Activated T-cell treated with anti-CD3 and anti-CD28 coated beads for 4 hours (primary cell): ENCODE measurements at places on chromosomes 2 and 18.

DNA sequence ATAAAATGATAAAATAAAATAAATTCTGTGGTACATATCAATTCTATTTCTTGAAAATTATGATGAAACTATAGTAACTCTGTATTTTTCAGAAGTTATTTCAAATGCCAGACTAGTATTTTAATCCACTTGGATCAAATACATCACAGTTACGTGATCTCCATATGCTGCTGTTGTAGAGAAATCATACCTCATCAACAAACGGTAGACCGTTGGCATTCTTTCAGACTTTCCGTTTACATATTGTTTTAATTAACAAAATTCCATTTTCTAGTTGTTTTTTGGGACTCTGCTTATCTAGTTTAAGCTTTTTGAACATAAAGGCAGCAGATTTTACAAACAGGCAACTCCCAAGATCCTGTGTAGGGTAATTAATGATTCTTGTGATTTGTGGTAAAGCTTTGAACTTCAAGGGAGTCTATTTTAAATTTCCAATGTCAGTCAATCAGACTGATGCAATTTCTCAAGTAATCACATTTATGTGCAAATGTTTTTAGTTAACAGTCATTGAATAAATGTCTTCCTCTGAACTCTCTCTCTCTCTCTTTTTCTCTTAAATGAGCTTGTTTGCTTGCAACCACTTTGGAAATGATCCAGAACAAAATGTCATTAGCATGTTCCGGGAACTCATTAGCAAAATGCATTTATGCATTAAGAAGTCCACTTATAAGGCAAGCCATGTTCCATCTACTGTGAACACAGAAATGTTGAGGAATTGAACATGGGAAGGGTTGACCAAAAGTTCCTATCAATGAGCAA, 31.8 kb downstream of the NYAP2 start:
- DNase-seq = no peak

DNA sequence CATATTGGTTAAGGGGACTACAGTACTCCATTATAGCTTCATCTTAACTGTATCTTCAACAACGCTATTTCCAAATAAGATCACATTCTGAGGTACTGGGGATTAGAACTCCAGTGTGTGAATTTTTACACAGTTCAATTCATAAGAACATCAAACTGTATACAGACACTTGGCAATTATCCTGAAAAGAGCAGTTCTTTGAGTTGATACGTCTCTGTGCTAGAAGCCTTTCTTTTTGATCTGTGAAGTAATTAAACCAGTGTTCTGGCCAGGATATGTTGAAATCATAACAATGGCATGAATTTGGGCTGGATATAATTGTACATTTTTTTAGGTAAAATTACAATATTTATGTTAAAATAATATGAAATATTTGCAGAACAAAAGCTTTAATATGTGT, 93.5 kb upstream of the ITPRID2 start:
- no peak for DNase-seq

- DNase-seq = no peak
Measured at GRCh38 chr2:239910851-239911640, 114.1 kb downstream of the NDUFA10 start.

DNA sequence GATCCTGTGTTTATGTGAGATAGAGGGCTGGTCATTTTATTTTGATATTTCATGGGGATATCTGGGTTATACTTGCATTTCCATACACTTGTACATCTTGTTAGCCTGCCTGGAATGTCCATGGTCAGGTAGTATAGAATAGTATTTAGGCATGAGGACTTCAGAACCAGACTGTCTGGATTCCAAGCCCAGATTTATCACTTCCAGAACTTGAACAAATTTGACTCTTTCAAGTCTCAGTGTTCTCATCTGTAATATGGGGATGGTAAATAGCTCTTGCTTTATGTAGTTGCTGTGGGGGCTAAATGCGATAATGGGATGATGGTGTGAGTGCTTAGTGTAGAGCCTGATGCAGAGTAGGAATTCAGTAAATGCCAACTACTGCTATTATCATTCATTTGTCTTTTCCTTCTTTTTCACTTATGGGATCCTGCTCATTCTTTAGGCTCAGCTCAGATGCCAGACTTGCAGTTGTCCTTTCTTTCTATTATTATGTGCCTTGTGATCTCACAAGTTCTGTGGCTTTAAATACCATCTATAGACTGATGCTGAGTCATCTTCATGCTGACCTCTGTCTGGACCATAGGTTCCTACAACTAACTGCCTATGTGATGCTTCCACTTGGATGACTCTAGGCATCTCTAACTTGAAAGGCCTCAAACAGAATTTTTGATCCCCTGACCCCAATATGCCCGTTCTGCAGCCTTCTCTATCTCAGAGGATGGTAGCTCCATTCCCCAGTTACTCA, 67.4 kb downstream of the POLE4 start:
- DNase-seq = no peak

DNA sequence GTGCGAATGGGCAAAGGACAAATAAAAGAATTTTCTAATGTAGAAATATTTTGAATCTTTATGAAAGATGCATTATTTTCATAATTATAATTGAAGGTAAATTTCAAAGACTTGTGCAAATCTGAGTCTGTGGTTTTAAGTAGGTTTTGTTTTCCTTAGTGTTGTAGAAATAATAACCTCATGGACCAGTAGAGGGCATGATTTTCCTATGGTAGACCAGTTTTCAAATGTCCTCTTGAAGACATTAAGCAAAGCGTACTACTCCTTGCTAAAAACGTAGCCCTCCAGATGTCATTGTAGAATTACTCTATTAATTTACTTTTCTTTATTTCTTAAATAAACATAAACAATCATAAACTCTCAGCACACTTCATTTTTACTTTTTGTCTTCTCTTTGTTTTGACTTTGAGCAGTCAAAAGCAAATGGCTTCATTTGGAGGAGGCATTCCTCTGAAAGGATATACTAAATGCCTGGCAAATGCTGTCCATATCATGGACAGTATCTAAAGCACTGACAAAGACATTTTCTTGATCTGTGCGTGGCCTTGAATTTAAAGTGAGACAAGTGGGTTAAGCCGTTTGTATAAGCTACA, 85.8 kb upstream of the FAM237A start:
- DNase-seq = no peak

GRCh38 chr2:207869784-207870778, 100.4 kb upstream of the FZD5 start:
- no peak for DNase-seq

DNA sequence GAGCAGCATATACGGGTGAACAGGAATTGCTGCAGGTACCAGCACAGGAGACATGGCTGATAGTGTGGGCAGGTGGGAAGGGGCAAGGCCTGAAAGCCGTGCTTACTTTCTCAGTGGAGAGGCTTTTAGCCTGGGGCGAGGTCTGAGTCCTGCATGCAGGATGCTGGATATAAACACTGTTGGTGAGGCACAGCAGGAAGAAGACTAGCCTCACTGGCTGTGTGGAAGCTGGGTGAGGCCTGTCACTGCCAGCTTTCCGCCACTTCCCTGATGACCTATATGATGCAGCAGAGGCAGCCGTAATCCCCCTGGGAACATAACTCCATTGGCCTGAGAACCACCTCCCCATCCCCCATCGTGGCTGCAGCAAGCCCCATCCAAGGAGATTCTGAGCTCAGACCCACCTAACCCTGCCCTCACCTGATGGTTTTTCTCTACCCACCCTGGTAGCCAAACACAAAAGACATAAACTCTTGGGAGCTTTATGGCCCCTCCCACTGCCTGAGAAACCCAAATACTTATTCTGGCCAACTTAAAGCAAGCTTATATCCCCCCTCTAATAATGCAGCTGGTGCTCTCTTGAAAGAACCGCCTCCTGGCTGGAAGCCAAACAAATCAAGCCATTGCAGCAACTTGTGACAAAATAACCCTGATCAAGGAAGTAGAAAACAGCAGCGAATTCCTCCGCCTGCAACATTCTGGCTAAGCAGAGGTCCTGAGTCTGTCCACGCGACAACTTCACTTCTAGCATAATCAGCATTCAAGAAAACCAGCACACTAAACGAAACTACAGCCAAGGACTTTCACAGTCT, 54.6 kb upstream of the DSC1 start:
- no peak for DNase-seq

DNA sequence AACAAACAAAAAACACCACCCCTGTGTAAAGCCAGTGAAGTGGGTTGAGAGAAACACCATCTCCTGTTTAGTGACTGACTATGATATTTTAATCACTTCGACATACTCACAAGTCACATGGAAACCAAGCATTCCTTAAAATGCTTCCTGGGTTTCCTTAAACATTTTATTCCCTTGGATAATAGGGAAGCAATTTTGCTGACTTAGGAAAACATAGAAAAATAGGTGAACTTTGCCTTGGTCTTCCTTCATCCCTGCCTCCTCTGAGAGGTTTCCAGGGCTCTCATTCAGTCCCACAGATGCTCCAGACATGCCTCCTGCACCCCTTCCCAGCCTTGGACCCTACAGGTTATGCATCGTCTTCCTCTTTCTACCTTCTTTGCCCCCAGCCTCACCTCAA, 122.6 kb upstream of the SERPINE2 start:
- no peak for DNase-seq

- DNase-seq = no peak
Measured at GRCh38 chr2:216911886-216912285, 52.0 kb upstream of the TNP1 start.

DNA sequence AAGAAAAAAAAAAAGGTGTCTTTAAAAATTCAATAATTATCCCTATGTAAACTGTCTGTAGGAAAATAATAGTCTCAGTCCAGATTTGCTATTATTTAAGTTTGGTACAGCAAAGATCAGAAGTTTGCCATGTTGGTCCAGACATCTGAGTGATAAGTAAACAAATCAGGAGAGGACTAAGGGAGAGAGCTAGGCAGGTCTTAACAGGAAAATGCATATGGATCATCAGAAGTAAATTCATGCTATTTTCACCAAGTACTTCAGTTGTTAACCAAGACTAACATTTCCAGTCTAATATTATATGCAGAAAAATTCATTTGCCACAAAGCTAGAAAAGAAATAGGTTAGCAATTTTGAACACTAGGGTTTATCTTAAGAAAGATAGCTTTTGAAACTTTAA, 95.0 kb upstream of the STK17B start:
- no peak for DNase-seq

- no peak for DNase-seq
Measured at GRCh38 chr2:151851761-151852160, 23.5 kb upstream of the ARL5A start.

GRCh38 chr2:20052861-20053281, 1.4 kb upstream of the LAPTM4A start:
- no peak for DNase-seq

GRCh38 chr2:72940786-72941185, 23.5 kb downstream of the EMX1 start:
- DNase-seq = no peak

- DNase-seq = no peak
Measured at GRCh38 chr2:181104512-181105115, 124.2 kb downstream of the UBE2E3 start.

- no peak for DNase-seq
Measured at GRCh38 chr18:62384610-62385097, 59.5 kb downstream of the TNFRSF11A start.

DNA sequence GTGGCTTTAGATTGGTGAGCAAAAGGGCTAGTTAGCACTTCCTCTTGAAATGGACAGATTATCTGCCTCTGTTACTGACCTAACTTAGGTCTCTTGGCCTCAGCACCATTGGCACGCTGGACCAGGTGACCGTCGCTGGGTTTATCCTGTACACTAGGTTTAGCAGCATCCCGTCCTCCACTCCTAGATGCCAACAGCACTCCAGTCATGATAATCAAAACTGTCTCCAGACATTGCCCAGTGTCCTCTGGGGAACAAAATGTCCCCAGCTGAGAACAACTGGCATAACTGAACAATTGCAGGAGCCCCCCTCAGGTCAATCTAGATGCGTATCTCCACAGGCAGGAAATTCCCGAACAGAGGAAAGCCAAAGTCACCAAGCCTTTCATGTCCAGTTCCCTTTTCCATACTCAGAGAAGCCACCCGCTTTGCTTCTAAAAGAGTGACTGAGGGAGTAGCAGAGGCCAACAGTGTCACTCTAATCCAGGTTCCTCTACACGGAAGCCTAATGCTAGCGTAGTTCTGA, 27.3 kb downstream of the E2F6 start:
- DNase-seq = no peak

GRCh38 chr2:496729-497128, 180.5 kb downstream of the TMEM18 start:
- DNase-seq = no peak

DNA sequence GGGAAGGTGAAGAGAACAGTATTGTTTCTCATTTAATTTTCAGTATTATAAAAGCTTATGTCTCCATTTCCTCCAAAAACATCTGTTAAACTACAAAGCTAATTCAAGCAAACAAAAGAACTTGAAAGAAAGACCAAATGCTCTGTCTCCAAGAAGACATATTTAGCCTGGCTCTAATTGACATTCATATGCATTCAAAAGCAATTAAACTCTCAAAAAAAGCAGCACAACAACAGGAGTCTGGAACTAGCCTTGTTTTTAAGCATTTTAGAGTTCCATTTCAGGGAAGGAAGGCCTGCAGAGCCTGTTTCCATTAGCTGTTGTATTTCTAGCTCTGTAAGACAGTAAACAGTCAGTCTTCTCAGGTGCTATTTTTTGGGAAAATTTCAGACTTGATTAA, 447.9 kb downstream of the TDRD15 start:
- no peak for DNase-seq
